ENCODE measurements at places on chromosomes 13 and 19.

- no peak for DNase-seq
These were observed 1.3 kb downstream of the ZNF180 start for GRCh38 chr19:44498988-44499387.

DNA sequence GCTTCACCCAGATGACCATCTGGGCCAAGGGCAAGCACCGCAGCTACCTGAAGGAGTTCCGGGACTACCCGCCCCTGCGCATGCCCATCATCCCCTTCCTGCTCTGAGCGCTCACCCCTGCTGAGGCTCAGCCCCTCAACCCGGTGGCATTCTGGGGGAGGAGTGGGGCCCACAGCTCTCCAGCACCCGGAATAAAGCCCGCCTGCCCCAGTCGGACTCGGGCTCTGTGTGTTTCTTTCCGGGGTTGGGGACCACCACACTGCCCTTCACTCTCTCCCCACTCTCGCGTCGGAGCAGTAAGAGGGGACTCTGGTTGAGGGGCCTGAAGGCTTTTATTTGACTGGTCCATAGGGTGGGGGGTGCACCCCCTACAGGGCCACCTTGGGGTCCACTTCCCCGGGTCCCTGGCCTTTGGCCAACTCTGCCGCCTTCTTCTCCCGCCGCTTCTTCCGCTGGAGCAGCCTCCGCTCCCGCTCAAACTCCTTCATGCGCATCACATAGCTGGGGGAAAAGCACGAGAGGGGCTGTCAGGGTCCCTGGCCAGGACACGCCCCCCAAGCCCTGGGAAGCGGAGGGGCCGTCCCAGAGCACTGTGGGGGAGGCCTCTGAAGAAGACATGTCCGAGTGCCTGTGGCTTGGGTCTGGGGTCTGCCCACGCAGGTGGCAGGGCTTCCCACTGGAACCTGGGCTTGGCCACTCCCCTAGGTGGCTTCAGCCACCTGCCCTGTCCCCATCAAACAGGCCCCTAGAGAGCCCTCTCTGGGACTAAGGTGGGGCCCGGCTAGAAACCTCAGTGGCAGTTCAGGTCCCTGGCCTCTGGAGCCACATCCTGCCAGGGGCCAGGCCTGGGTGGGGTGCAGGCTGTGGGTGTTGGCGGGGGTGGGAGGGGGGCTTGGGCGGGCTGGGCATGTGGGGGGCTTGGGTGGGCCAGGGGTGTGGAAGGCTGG is 5.8 kb downstream of the NDUFB7 start:
- DNase-seq = no peak

- DNase-seq = no peak
These were observed 11.0 kb upstream of the CA11 start for GRCh38 chr19:48656840-48657474.

DNA sequence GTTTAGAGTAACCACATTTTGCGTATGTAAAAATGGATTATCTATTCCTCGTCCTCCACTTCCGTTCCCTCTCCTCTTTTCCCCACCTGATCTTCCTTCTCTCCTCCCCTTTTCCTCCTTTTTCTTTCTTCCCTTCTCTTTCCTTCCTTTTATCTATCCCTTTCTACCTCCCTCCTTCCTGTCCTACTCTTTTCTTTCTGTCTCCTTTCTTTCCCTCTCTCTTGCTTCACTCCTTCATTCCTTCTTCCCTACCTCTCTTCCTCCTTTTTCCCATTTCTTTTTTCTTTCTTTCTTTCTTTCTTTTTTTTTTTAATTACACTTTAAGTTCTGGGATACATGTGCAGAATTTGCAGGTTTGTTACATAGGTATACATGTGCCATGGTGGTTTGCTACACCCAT is 688.4 kb upstream of the GPC6 start:
- DNase-seq = no peak

GRCh38 chr13:45728759-45729158 is 26.6 kb downstream of the CBY2 start:
- no peak for DNase-seq

DNA sequence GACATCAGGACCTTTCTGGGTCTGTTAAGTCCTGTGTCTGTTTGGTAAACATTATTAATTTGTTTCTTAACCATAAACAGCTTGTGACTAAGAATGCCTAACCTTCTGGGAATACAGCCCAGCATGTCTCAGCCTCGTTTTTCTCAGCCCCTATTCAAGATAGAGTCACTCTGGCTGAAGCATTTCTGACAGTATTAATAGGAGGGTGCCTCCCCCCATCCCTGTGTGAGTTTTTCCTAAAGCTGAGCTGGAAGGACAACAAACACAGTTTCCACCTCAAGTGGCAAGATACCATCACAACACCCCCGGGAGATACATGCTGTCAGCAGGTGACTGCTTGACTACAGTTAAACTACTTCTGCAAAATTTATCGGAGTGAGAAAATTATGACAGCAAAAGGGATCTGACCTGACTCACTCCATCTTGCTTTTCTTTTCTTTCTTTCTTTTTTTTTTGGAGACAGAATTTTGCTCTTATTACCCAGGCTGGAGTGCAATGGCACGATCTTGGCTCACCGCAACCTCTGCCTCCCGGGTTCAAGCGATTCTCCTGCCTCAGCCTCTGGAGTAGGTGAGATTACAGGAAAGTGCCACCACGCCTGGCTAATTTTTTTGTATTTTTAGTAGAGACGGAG is 59.3 kb upstream of the ABCC4 start:
- DNase-seq = no peak

DNA sequence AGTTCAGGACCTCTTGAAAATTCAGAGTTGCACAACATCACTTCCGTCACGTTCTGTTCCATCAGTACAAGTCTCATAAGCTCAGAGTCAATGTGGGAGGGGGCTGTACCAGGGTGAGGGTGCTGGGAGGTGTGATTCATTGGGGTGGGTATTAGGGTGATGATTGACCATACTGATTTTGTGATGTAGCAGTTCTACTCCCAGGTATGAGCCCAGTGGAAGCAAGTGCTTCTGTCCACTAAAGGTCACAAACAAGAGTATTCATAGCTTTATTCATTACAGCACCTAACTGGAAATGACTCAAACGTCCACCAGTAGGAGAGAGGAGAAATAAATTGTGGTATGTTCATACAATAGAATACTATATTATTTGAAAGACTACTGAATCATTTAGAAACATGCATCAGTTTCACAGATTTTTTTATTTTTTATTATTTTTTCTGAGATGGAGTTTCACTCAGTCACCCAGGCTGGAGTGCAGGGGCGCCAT is 12.1 kb upstream of the UPF3A start:
- DNase-seq = no peak

GRCh38 chr19:48624791-48625723 is 5.8 kb downstream of the SPHK2 start:
- DNase-seq = no peak

DNA sequence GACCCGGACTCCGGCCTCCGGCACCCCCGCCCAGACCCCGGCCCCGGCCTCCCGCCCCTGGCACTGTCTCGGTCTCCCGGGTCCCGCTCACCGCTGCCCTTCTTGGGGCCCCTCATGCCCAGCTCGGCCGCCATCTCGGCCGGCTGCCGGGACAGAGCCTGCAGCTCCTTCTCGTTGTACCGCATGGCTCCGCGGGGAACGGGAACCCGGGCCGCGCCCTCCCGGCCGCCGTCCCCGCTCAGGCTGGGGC is 140 bp downstream of the PLEKHJ1 start:
- DNase-seq = no peak

GRCh38 chr19:58407658-58408151 is 744 bp upstream of the ZNF584 start:
- DNase-seq = peak; percentile 25

DNA sequence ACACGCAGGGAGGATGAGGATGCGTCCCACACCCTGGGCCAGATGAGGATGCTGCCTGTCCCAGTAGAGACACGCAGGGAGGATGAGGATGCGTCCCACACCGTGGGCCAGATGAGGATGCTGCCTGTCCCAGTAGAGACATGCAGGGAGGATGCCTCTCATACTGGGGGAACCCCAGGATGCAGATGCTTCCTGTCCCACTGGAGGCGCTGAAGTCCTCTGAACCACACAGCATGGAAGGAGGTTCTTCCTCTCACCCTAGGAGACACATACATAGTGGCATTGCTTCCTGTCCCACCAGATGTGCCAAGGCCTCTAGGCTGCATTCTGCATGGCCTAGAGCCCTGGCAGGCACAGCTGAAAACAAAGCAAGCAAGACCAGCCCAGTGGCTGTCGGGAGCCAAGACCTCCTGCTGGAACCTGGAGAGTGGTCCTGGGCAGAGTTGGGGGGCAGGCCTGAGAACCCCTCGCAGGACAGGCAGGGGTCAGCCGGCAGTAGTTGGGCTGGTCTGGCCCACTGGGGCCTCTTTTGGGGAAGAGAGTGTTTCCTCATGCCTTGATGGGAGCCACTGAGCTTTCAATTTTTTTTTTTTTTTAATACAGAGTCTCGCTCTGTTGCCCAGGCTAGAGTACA is 4.3 kb downstream of the HPN start:
- no peak for DNase-seq

All from stimulated activated naive CD8-positive, alpha-beta T cell treated with anti-CD3 and anti-CD28 coated beads, Interleukin-15, amount 100 ng/mL, for 72 hours (primary cell).